ENCODE measurements at places on chromosomes 7 and 10.

GRCh38 chr10:34049469-34049868, 715.0 kb upstream of the NRP1 start:
- DNase-seq, result no peak

- peak; percentile 52 for DNase-seq
Measured at GRCh38 chr7:50869108-50869725, 86.5 kb upstream of the GRB10 start.

DNA sequence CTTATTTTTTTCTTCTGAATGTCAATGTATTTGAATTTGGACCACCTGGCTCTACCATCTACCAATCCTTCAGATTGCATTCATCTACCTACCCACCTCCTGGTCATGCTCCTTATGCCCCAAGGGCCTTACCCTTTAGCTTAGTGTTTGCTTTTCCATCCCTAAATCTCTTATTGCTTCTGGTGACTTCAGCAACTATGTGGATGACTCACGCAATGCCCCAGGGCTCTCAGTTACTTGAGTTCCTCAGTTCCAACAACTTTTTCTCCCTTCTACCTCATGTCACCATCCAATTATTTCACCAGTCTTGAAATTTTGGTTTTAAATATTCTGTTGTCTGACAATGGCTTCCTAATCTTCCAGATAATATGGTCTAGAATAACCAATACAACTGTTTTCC, 118.9 kb downstream of the CFAP58 start:
- peak; percentile 14 for DNase-seq

DNA sequence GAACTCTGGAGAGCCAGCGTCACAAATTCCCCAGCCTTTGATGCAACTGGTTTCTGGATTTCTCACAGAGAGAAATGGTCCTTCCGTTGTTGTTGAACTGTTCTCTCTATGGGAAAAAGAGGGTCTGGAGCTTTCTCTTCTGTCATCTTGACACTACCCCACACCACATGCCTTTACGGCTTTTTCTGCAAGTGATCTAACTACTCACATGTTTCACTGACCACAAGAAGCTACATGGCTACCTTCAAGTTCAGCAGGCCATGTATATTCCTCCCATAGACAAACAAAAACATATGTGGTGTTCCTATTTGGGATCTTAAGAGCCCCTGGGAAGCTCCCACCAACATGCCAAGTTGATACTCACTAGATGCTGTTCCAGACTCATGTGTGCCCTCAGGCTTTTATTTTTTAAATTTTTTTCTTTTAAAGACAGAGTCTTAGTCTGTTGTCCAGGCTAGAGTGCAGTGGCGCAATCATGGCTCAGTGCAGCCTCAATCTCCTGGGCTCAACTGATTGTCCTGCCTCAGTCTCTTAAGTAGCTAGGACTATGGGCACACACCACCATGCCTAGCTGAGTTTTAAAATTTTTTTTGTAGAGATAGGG, 72.0 kb downstream of the RNF216 start:
- DNase-seq, result peak; percentile 70

- DNase-seq, result peak; percentile 39
Measured at GRCh38 chr10:79390551-79391229, 43.4 kb downstream of the PPIF start.

DNA sequence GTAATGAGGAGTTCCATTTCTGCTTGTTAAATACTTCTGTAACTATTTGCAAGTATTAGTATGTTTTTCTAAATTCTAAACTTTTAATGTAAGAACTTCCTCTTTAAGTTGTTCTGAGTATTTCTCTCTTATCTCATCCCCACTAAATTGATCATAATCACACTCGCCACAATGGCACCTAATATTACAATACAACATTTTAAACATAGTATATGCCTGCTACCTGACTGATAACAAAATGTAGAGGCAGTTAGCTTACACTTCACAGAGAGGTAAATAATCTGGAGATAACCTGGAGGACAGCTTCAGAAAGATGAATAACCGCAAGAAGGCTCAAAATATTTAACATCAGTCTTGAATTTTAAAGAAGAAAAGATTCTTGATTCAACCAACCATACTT, 48.6 kb downstream of the HIBADH start:
- no peak for DNase-seq

DNA sequence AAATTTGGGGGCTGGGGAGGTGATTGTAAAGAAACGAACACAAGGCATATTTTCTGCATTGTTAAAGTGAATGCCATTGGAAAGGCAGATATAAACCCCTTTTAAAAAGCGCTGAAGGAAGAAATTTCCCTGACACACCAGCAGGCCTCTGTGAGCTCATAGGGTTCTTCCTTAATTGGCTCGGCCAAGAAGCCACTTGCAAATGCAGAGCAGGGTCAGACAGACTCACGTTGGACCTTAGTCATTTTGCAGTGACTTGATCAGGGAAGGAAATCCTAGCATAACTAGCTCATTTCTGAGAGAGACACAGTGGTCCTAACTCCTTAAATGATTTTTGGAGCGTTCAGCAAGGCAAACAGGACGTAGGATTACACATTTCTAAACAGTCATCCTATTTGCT, 1461.4 kb downstream of the GATA3 start:
- no peak for DNase-seq

- no peak for DNase-seq
Measured at GRCh38 chr10:114575417-114576131, 82.5 kb downstream of the ABLIM1 start.

DNA sequence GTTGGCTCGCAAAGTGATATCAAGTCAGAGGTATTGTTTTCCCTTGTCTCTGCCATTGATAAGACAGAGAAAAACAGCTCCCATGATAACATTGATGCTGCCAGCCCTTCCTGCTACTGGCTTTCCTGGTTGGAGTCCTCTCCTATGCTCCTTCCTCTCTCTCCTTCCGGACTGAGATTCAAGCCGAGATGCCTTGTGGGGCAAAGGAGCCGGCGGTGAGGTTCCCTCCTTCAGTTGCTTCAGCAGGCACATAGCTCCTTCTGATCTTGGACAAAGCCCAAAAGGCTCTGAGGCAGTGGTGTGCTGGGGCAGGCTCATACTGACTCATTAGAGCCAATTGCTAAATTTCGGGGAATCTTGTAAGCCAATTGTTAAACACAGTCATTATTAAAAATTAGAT, 8.8 kb upstream of the ZCCHC24 start:
- peak; percentile 85 for DNase-seq

DNA sequence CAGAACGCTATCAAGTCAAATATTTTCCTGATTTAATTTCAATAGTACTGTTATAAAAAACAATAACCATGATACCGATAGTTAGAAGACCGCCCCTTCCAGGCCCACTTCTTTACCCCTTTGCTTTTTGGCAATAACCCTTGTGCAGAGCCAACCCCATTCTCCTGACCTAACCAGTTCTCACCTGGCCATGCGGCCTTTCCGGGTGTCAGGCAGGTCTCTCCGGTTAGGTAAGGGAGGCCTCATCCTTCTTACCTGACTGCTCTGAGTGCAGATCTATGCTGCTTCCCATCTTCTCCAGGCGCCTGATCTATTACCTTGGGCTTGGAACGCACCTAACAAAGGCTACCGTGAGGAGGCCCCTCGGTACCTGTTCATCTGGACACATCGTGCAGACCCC, 26.6 kb downstream of the ZMIZ1 start:
- DNase-seq, result no peak
